GM06990 (cell line): ENCODE measurements at places on chromosomes 1 and 21.

DNA sequence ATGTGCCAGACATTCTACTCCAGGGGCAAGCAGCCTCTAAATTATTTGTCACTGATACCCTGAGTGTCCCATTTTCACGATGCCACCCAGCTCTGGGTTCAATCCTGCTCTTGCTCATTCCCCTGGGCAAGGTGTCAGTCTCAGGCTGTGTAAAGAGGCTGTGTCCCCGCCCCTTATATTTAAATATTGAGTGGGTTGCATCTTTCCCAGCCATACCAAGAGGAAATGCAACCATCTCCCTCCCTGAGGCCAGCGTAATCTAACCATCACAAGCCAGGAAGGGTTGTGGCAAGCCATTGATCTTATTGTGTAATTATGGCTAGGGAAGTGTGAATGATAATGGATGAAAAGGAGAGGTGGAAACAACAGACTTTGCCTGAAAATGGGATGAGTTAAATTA, 54.7 kb upstream of the CLDN14 start:
- DNase-seq = no peak

DNA sequence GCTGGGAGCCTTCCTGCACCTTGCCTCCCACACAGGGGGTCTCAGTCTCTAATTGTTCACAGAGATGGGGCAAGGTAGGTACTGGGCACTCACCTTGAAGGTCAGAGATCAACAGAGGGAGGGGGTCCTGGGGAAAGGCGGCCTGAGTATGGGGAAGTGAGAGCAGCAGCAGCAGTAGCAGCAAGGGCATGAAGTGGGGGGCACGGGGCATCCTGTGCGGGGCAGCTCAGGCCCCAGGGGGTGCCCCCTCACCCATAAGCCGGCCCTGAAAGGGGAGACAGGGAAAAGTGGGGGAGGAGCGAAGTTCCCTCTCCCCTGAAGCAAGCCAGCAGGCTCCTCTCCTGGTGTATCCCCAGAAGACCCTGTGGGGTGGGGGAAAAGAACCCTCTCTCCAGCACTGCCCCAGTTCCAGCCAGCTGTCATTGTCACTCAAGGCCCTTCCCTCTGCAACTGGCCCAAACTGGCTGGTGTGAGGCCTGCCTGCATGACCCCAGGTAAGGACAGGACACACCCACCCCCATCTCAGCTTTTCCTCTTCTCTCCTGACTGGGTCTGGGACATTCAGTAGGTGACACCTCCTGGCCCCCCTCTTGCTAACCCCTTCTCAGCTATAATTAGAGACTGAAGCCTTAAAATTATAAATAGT, 3.9 kb downstream of the SEMA6C start:
- no peak for DNase-seq

- no peak for DNase-seq
Observed at GRCh38 chr1:112389689-112390088, 6.3 kb upstream of the CTTNBP2NL start.

DNA sequence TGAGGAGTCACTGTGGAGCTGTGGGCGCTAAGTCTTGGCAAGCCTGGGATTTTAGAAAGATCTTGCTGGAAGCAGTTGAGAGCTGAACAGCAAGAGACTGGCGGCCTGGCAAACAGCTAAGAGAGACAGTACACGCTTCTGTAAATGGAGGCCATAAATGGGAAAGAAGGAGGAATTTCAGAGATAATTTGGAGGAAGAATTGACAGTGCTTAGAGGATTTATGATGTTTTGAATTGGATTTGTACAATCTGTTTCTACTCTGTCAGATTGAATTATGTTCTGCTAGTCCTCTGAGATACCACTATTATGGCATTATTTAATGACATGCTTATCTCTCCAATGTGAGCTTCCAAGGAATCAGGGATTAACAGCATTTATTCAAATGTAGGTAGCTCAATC, 50.1 kb downstream of the ABCA4 start:
- no peak for DNase-seq

DNA sequence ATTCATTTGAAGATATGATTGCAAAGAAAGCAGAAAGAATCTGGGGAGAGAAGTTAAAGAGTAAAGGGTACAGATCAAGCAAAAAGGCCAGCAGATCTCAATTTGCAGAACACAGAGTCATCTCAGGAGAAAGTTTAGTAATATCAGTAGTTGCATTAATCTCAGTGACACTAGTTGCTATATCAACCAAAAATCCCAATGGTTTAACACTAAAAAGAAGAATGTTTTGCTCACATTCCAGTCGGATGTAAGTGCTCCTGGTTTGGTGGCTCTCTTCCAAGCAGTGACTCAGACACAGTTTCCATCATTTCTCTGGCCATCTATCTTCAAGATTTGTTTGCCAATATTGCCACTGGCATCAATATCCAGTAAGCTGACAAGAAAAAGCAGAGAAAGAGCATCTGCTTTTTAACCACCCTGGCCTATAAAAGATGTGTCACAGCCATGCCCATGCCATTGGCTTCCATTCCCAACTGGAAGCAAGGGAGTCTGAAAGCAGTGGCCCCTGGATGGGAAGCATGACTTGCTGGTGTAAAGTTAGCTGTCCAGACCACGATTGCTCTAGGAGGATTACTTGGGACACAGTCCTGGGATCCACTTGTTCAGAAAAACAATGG, 45.5 kb upstream of the AIM2 start:
- peak; percentile 24 for DNase-seq

GRCh38 chr21:14889080-14889810, 175.6 kb downstream of the NRIP1 start:
- no peak for DNase-seq

DNA sequence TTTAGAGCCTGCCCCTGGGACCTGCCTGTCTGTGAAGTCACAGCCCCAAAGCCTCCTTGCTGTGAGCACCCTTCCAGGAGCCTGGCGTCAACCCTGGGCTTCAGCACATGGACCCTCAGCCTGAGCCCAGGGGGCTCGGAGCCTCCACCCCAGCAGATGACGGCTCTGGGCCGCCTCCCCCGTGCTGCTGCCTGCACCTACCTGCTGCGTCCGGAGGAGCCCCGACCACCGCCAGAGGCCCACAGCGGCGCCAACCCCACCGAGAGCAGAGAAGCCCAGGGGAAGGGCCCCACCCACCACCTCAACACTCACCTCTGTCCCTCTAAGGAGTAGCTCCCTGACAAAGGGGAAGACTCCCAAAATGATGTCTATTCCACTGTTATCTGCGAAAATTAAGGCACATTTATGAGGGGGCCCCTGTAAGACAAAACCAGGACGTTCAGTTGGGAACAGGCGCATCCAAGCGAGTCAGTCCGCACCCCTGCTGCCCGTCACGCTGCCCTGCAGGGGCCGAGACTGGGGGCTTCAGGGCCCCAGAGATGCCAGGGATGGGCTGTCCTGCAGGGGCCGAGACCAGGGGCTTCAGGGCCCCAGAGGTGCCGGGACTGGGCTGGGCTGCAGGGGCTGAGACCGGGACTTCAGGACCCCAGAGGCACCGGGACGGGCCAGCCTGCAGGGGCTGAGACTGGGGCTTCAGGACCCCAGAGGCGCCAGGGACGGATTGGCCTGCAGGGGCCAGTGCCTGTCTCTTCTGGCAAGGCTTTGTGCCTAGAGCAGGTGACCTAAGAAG, 15.8 kb downstream of the PANK4 start:
- no peak for DNase-seq

DNA sequence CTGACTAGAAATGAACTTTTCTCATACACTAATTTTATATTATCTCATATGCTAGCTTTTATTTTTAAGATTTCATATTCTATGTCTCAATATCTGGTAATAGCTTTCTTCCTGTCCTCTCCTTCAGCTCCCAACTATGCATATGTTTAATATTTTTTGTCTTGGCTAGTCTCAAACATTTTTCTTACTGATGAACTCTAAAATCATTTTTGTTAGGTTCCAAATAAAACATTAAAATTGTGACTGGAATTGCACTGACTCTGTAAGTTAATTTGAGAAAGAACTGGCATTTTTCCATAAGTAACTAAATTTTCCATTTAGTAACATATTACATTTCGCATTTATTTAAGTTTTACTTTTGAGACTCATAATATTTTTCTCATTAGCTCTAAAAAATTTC, 368.5 kb upstream of the DPYD start:
- no peak for DNase-seq

DNA sequence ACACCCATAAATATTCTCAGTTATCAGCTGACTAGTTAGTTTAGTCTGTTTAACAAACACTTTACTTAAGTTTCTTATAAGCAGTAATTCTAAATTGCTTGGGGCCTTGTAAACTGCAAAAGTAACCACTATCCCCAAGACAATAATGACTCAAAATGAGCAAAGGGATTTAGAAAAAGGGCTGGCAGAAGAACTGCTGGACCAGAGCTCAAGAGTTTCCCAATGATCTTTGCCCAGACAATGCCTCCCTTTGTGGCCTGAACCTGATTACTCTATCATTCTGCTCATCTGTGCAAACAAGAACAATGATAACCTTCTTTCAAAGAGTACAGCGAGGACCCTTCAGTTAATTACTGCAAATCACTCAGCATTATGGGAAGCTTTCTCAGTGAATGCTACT, 123.5 kb downstream of the TIAM1 start:
- no peak for DNase-seq

DNA sequence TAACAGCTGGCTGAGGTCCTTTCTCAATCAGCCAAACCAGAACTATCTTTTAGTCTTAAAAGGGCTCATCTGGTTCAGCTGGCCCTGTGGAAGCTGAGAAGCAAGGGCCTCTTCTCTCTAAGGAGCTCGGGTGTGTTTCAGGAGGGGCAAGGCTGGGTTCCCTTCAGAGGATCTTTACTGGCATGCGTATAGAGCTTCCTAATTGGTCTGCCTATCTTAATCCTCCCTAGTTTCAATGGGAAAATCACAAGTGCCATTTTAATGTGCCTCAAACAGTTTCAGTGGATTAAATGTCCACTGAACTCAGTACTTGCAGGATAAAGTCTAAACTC, 81.5 kb upstream of the LBR start:
- DNase-seq = no peak

- no peak for DNase-seq
Observed at GRCh38 chr1:15700508-15700907, 16.4 kb downstream of the PLEKHM2 start.

DNA sequence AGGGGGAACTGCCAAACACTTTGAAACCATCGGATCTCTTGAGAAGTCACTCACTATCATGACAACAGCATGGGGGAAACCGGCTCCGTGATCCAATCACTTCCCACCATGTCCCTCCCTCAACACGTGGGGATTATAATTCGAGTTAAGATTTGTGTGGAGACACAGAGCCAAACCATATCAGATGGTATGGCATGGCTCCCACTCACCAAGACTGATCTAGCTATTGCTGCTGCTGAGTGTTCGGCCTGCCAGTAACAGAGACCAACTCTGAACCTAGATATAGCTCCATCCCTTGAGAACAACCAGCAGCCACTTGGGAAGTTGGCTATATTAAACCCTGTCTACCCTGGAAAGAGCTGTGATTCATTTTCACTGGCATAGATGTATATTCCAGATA, 49.4 kb downstream of the CDCP2 start:
- no peak for DNase-seq

DNA sequence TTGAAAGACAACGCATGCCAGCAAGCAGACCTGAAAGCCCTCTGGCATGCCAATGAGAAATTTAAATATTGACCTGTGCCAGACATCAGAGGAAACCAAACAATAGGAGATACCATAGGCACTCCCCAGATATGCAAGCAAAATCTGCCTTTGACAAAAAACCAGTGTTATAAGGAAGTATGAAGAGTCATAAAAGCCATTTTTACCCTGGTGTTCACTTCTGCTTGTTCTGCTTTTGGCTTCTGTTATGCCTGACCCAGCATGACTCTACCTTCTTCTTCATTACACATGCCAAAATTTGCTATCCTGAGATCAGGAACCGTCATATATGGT, 26.4 kb downstream of the NPHS2 start:
- no peak for DNase-seq

GRCh38 chr1:12167493-12168429, 970 bp downstream of the TNFRSF1B start:
- DNase-seq = no peak

- DNase-seq = no peak
Observed at GRCh38 chr1:14567056-14567455, 31.4 kb upstream of the KAZN start.

DNA sequence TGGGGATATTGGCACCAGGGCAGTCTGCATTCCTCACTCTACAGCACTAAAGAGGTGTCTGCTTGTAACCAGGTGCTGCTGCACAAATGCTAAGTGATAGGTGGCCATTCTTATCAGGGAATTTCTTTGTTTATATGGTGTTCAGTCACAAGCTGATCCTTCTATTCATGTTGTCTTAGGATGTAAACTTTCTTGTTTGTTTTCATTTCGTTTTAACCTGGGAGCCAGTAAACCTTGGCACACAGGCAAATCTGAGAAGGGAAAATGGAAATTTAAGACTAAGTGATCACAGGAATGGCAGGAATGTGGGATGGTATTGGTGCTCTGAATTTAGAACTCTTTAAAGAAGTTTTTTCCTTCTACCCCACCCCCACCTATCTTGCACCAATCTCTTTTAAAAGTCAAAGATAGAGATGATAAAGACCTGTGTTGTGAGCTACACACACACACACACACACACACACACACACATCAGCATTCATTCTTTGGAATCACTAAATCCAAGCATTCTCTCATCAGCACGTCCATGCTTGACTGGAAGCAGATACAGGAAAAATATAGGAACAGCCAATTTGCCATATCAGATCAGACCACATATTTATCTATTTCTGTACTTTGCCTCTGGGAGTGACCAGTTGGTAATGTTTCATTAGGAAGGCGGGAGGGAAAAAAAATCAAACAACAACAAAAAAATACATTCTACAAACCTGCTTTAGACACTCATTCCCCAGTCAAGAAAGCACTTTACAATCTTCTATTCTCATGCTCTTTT, 451.4 kb upstream of the ADGRL2 start:
- DNase-seq = no peak

DNA sequence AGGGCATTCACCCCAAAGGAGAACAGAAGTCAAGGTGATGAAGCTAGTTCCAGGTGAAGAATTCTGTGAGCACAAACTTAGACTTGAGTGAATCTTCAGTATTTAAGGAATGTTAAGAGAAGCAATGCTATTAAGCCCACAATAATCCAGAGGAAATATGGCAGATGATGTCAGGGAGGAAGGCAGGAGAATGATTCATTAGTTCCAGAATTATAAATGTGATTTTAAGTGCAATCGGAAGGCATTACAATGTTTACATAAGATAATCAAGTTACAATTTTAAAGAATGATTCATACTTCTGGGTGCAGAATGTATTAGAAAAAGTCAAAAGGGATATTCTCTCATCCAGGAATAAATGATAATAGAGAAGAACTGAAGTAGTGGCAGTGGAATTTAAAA, 545.2 kb upstream of the BRINP3 start:
- DNase-seq = no peak
